Suppressor macrophage treated with lipopolysaccharide for 1 hour (primary cell): ENCODE measurements at places on chromosomes 2 and 18.

DNA sequence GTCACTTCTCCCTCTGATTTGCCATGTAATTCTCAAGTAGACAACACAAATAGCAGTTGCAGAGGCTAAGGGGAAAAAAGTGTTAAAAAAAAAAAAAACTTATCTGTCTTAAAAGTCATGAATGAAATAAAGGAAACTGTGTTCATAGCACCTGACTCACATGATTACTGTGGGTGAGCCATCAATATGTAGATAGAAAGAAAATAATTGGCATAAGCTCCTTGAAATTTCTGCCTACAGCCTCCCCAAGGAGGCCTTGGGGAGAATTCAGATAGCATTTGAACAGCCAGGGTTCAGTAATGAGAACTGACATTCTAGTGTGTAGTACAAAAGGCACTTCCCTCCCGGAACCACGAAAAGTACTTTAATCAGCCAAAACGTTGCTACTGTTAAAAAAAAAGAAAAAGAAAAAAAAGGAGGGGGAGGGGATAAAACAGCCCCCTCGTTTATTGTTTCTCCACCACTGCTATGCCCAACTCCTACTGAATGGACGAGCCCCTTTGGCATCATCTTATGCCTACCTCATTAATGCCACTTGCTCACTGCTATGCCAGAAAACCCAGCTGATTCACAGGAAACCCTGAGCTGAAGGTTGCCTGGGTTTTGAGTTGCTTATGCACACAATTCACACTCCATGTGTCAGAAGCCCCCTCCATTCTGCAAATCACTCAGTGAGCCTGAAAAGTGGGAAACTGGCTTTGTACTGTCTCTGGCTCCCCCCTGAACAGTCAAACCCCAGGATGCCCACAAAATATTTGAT lies 65.5 kb upstream of the KLF7 start:
- peak; percentile 89 for DNase-seq

GRCh38 chr2:42793334-42794270 lies 1.2 kb upstream of the HAAO start:
- no peak for DNase-seq

DNA sequence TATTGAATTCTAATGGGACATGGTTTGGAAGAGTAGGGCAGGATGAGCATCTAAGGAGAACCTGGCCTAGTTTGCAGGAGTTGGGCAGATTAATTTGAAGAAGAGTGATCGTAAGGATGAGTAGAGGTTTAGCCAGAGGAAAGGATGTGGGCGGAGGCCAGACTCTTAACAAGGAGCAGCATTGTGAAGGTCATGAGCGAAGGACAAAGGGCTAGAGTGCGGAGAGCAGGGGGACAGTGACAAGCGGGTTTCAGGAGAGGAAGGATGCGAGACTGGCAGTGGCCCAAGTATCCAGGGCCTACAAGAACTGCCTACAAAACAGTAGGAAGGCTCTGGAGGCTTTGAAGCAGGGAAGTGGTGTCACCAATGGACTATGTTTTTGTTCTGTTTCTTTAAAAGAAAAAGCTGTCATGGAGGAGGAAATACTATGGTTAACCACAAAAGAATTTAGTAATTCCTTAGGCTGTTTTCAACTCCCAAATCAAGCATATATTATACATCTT lies 20.1 kb downstream of the SLC66A3 start:
- peak; percentile 40 for DNase-seq

- no peak for DNase-seq
Observed at GRCh38 chr2:240326246-240326645, 109.2 kb upstream of the GPC1 start.

DNA sequence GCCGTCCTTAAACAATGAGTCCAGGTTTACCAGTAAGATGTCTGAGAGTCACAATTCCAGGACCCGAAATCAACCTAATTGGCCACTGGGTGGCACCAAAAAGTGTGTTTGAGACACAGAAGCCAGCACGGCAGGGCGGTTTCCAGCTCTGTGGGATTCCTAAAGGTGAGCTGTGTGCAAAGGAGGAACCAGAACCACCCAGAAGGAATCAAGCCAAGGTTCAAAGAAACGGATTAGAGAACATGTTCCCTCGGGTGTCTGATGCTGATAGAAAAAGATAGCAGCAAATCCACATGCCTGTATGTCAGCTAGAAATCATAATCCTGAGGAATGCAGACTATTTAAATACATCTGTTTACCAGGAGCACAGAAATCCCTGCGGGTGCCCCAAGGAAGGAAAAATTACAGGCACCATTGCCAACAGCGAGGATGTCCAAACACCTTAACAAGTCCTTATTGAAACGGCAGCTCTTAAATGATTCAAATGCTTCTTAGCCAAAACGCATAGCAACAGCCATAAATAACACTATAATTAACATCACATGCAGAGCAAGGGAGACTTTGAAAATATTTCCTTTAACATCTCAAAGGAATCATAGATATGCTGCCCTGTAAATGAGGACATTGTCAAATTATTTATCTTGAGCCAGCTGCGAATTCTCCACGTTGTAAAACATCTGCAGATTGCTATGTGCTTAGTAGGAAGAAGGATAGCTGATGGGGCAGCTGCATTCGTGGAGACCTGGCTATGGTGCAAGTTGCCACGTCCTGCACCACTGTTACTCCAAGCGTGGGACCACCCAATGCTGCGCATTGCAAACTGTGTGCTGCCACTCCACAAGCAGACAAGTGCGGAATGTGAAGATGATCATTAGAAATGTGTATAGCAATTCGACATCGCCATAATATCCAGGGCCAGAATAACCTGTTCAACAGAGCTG lies 318.7 kb upstream of the NCKAP5 start:
- DNase-seq = peak; percentile 48

DNA sequence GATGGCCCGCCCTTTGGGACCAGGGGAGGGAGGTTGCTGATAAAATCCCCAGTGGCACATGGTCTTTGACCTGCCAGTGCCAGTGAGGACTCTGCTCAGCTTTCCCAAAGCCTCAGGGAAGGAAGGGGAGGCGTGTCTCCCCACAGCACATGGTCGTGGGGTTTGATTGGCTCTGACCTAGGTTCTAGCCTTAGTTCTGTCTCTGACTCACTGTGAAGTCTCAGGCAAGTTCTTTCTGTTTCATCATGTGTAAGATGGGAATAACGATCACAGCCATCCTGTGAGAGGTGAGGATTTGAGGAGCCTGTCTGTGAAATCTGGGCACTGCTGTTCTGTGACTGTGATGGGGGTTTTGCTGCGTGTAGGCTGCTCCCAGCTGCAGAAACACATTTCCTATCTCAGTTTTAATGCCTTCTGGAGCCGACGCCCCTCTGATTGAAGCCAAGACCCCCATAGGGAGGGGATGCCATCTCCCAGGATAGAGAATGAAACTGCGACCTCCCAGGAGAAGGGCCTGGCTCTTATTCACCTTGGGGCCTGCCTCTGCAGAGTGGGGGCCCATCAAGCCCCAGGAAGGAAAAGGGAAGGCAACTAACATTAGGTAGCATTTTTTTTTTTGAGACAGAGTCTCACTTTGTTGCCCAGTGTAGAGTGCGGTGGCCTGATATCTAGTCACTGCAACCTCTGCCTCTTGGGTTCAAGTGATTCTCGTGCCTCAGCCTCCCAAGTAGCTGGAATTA lies 84.0 kb downstream of the DDX1 start:
- DNase-seq = no peak

DNA sequence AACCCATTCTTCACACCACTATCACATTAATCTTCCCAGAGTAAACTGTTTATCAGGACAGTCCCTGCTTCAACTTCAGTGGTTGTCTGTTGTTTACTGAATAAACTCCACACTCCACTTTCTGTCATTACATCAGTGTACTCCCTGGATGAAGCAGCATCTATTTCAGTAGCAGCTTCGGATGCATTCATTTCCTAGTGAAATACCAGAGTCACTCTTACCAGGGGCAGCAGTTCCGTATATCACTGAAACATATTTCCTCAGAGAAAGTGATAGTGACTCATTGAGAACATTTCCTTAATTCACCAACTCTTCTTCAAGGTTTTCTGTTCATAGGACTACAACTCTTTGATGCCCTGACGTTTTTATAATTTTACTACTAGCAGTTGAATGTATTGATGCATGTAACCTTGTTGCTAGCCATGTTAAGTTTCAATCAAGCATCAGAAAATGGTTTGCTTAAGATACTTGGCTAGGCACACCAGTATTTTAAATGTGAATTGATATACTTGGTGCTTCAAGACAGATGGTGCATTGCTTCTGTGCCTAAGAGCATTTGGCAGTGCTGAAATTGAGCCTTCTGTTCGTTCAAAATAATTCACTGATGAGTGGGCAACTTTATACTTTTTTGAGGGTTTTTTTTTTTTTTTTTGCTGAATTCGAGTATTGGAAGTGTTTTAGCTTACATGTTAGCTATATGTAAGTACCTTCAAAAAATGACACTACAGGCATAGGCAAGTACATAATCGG lies 92.3 kb downstream of the UBE2E3 start:
- peak; percentile 85 for DNase-seq

DNA sequence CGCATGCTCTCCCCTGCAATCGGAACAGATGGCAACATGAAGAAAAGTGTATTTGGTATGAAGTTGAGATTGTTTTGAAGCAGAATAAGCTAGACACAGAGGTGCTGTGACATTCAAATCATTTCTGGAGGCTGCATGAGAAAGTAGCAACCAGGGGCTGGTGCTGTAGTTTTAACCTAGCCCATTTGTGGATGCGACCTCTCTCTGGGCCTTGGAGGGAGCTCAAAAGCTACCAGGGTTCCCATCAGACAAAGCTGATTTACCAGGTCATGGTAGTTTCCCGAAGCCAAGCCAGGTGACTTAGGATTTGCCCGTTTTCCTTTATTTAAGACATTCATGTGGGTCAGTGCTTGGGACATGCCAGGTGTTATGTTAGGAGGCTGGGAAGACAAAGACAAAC lies 77.5 kb downstream of the CIB4 start:
- no peak for DNase-seq

DNA sequence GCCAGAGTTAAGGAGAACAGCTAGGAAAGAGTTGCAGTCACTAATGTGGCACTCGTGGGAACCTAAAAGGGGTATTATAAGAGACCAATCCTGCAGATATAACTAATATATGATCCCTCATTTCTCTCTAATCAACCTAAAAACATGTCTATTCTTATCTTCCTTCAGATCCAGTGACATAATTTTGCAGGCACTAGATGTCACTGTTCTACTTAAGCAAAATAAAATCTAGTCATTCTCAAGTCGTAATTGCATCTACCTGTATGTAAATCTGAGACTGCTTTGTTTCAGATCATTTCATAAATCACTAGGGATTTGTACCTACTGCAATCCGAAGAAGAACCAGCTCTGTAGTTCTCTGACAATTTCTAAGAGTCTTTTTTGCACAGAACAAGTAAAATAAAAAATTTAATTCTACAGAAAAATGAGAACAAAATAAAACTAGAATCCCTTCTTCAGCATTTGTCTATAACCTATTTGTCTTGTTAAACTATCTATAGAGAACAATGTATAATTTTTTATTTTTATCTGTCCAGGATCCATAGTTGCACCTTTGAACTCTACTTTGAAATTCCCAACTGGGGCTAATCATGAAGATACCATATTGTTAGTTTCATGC lies 56.5 kb upstream of the ERBB4 start:
- DNase-seq = no peak

DNA sequence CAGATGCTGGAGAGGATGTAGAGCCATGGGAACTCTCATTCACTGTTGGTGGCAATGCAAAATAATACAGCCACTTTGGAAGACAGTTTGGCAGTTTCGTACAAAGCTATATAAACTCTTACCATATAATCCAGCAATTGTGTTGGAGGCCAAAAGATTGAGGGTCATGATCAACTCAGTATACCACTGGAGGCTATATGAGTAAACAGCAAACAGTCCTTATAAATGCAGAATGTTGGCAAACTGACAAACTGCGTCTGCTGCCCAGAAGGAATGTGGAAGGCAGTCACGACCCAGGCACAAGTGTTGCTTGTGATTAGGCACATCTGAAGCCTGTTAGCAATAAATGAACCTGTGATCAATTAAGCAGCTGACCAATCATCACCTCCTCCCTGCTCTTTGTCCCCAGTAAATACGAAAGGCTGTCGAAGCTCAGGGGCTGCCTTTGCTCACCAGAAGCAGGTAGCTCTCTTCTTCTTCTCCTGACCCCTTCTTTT lies 98.1 kb upstream of the SPOPL start:
- DNase-seq = no peak
